ENCODE measurements at places on chromosomes 4 and X.

GRCh38 chr4:174040287-174040686 lies 243.2 kb downstream of the FBXO8 start:
- DNase-seq, result no peak

DNA sequence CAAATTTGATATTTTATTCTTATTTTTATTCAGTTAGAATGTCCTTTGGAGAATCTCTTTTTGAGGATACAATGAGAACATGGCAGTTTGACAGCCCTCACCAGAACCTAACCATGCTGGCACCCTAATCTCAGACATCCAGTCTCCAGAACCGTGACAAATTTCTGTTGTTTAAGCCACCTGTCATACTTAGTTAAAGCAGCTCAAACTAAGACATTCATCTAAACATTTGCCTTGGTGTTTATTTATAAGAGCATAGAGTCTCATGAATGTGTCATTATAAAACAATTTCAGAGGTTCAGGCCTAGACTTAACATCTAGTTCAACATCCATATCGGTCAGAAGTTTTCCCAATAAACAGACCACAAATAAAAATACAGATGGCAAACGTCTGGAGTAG lies 125.1 kb upstream of the FUNDC1 start:
- DNase-seq, result no peak

GRCh38 chr4:26736621-26737020 lies 124.0 kb upstream of the STIM2 start:
- no peak for DNase-seq

GRCh38 chr4:113094802-113095201 lies 45.3 kb downstream of the ANK2 start:
- DNase-seq, result no peak

- DNase-seq, result no peak
Measured at GRCh38 chr4:184448821-184449220, 25.5 kb downstream of the IRF2 start.

DNA sequence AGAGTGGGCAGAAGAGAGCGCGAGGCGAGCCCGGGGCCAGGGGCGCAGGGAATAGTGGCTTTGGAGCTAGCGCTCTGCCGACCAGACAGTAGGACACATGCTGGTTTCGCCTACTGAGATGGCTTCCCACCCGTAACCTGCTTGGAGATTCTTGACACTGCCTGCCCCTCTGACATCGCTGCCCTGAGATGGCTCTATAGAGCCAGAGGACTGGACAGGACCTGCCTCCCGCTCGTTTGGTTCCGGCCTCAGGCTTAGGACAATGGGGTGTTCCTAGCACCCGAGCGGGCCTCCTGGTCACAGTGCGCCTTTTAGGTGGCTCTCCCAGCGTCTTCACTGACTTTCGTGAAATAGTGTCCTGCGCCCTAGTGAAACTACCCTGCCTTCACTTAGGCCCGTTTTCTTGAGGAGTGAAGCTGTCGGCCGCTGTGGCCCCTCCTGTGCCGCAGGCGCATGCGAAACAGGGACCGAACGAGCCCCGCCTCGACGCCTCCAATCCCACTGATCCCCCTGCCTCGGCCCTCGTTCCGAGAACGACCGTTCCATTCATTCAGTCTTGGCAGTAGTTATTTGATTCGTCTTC lies 608 bp downstream of the TAF1 start:
- DNase-seq, result peak; percentile 7

GRCh38 chr4:6277935-6278800 lies 8.5 kb downstream of the WFS1 start:
- DNase-seq, result no peak

DNA sequence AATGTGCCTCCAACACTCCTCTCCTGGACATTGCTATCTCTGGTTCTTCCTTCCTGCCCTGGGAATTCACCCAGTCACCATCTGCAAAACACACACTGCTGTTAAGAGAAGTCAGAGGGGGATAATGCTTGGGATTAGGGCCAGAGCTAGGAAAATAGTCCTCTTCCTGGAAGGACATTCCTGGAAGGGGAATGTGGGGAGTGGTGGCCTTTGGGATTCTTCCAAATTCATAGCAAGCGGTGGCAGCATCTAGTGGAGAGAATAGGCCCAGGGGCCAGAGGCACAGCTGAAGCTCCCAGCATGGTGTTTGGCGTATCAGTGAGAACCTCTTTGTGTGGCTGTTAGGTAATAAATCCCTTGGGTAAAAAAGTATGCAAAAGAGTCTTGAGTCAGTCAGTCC lies 34.3 kb downstream of the SHROOM4 start:
- DNase-seq, result no peak

GRCh38 chr4:94678896-94679295 lies 78.9 kb upstream of the BMPR1B start:
- no peak for DNase-seq

DNA sequence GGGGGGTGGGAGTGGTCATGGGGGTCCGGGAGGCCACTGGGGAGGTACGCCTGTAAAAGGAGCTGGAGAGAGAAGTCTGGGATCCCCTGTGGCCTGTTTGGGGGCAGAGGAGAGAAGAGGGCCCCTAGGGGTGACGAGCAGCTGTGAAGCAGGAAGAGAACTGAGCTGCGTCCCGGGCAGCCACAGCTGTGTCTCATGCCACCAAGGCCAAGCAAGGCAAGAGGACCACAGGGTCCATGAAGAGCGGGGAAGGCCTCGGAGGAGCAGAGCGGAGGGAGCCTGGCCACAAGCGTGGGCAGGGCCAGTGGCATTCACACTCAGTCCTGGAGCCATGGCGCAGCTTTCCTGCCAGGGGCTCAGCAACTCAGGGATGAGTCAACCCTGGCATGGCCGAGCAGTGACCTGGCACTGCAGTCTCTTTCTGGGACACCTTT lies 13.6 kb upstream of the NAT8L start:
- DNase-seq, result no peak

DNA sequence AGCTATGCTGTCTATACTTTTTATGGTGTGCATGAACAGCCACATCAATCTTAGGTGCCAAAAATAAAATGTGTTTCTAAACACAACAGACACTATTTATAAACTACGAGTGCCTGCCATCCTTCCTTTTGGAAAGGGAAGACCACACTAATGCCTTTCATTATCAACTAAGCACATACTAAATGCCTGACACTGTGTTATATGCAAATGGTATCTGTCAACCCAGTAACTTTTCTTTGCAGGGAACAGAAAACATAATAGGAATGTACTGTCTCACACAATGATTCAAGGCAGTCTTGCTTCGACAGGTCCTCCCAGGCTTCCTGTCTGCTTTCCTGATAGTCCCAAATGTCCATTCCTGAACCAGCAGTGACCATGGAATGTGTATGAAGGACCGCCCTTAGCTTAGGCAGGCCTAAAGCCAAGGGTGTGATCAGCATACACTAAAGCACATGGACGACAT lies 43.8 kb downstream of the ADGRA3 start:
- no peak for DNase-seq

DNA sequence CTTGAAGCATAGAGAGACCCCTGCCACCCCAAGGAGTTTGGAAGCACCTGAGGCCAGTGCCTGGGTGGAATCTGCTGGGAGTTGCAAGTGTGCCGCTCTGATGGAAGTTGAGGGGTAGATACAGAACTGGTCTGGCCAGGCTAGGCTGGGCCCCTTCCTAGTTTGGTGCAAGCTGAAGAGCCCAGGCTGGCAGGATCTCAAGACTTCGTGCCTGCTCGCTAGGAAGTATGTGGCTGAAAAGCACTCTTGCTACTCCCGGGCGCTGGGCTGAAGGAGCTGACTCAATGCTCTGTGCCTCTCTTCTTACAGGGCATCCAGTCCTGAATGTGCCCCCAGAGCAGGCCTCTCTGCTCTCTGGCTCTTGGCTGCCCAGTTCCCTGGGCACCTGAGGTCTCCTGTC lies 51.7 kb upstream of the PJA1 start:
- DNase-seq, result no peak

- DNase-seq, result no peak
Measured at GRCh38 chr4:20172070-20172760, 79.5 kb upstream of the SLIT2 start.

DNA sequence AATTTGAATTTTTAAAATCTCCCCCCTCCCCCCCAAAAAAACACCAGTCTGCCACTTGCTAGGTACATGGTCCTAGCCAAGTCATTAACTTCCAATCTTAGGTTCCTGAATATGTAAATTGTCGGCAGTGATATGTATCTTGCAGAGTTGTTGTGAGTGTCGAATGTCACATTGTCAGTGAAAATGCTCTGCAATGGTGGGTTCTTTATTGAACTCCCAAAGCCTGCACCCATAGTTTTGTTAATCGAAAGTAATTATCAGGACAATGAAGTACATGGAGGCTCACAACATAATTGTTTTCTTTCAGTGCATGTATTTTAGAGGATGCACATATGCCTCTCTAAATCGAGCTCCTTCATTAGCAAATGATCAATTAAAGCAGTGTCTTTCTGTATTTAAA lies 185.6 kb upstream of the S100G start:
- no peak for DNase-seq

DNA sequence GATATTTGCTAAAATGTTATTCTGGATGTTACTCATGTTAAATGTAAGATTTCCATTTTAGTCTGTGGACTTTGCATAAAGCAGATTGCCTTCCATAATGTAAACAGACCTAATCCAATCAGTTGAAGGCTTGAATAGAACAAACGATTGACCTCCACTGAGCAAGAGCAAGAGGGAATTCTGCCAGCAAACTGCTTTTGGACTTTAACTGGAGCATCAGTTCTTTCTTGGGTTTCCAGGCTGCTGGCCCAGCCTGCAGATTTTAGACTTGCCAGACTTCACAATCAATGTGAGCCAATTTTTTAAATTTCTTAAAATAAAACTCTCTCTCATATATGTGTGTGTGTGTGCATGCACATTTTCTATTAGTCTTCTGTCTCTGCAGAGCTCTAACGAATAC lies 1248.8 kb downstream of the ADGRL3 start:
- DNase-seq, result no peak

GRCh38 chr4:119851649-119852048 lies 215.0 kb downstream of the MAD2L1 start:
- no peak for DNase-seq
